ENCODE measurements at places on chromosomes 12 and 14.

- DNase-seq = no peak
Measured at GRCh38 chr12:119208626-119209061, 29.9 kb downstream of the HSPB8 start.

- peak; percentile 97 for DNase-seq
Measured at GRCh38 chr12:56127888-56128669, at the start of gene ESYT1. Gene ESYT1 (plus strand): TSS chr12:56128267. CDS start chr12:56128320, 53 bp downstream.

DNA sequence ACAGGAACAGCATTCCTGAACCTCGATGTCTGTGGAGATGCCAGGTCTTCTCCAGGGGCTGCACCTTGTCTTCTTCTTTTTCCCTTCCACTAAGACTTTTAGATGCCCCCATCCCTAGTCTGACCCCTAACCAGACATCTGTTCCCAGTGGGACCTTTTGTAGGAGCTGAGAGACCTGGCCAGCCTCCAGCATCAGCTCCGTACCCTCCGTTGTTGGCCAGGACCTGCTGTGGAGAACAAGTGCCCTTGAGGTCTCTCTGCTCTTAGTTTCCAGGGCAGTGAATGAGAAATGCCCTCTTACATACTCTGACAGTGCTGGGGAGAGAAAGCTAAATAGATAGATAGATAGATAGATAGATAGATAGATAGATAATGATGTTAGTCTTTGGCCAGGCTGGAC, 16.8 kb upstream of the SDR39U1 start:
- DNase-seq = no peak

- DNase-seq = peak; percentile 6
Measured at GRCh38 chr12:82517027-82517426, 158.7 kb downstream of the METTL25 start.

- no peak for DNase-seq
Measured at GRCh38 chr12:65532162-65532561, 253.7 kb downstream of the MSRB3 start.

DNA sequence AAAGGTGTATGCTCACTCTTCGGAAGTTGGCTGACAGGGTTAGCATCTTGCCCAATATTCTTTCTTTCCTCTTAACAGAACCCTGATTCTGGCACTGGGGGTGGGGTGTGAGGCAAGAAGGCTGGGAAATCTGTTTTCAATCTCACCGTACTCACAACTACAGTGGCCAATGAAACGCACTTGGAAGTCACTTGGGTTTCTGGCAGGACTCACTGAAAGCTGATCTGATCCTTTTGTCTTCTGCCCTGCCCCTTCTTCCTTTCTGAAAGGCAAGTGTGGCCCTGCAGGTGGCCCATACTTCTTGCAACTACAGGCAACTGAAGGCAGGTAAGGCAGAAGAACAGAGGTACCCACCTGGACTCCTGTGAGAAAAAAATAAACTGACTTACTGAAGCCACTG, 106.9 kb downstream of the STXBP6 start:
- no peak for DNase-seq

GRCh38 chr14:104784218-104784568, 11.4 kb downstream of the AKT1 start:
- DNase-seq = no peak

DNA sequence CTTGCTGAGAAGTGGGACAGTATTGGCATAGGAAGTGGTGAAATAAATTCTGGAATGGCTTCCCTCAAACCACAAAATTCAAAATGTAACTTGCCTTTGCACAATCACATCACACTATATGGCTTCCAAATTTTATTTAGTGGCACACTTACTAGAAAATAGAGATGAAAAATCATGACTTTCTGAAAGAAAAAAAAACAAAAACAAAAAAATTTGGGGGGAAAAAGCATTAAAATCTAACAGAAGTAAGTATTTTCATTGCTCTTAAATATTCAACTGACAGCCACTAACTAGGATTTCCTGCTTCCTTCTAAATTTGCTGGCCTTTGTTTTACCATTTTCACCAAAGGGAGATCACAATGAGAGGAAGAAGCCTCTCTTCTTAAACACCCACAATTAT, 23.0 kb downstream of the ATF7 start:
- no peak for DNase-seq

GRCh38 chr12:21797539-21797938, 23.0 kb upstream of the KCNJ8 start:
- DNase-seq = no peak

DNA sequence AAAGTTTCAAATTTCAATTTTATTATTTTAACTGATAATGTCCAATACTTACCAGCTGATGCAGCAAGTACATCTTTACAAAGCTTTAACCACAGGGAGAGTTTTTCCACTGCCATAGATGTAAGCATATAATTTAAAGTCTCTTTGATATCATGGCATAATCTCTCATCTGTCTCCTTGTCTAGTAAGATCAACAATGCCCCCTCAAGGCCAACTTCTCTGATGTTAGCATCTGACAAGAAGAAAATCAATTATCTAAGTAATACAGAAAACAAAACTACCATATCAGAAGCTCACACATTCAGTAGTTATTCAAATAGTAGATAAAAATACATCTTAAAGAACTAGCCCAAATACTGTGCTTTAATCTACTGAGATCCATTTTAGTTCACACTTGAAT, 94.2 kb downstream of the HEATR5A start:
- no peak for DNase-seq

DNA sequence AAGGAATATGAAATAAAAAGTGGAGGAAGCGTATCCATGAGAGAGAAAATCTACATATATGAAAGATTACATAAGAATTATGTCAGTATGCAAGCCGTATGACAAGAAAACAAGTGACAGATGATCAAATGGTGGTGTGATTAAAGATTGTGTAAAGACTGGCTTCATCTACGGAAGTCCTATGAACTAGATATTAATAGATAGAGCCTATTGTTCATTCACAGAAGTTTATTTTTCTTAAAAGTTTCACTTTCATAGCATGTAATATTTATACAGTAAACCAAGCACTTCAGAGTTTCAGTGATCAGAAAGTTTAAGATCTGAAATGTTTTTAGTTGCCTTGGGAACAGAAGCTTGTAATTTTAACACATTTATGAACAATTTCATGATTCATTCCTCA, 84.5 kb downstream of the VRK1 start:
- DNase-seq = no peak

- DNase-seq = no peak
Measured at GRCh38 chr14:96126783-96127271, 77.8 kb upstream of the BDKRB2 start.

DNA sequence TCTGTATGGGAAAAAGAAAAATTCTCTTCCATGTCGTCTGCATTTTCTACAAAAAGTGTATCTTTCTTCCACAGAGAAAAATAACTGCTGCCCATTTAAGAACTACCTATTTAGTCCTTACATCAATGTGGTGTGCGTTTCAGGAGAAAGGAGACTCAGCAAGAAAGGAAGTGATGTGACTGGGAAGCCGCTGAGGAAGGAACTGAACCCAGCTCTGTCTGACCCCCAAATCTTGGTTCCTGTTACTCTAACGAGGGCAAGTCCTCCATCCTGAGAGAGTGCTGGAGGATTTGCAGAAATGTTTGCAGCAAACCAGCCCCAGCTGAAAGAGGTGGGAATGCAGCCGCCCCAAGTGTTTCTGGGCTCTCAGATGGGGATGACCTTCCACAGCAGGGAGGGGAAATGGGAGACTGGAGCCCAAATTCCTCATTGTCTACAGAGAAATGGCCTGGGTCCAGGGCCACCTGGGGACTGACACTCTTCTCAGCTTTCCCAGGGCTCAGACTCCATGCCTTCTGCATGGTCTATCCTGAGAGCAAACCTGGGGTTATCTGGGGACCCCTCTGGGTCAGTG, 6.7 kb upstream of the MLEC start:
- DNase-seq = no peak

DNA sequence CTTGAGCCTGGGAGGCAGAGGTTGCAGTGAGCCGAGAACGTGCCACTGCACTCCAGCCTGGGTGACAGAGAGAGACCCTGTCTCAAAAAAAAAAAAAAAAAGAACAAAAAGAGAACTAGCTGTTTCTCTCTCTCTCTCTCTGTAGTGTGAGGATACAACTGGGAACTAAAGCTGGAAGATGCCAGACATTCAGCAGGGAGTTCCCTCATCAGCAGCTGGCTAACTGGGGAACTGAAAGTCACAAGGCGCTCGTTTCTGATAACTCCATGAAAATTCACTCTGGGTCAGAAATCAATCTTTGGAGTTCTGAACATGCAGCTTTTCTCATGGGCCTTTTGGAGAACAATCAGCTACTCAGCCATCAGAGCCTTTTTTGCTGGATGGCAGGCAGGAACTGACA, 43.5 kb upstream of the MAP1LC3B2 start:
- DNase-seq = no peak

DNA sequence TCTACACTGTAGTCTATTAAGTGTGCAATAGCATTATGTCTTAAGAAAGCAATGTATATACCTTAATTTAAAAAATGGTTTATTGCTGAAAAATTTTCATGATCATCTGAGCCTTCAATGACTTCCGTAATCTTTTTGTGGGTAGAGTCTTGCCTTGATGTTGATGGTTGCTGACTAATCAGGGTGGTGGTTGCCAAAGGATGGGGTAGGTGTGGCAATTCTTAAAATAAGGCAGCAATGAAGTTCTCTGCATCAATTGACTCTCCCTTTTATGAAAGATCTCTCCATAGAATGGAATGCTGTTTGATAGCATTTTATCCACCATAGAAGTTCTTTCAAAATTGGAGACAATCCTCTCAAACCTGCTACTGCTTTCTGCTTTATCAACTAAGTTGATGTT, 41.1 kb downstream of the BBS10 start:
- DNase-seq = no peak

DNA sequence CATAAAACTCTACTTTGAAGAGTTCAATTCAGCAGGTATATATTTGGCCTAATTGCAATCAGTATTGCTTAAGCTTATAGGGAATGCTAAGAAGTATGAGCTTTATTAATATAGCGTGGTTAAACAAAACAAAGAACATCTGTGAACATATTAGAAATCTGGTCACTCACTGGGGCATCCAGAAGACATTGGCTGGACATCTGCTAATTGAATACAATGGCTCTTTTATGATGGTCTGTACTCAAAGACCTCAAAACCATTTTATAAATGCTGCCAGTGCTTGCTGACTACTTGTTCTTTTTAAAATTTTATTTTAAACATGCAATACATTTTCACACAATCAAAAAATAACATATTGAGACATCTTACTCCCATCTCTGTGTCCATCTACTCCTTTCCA, 173.0 kb downstream of the STXBP6 start:
- no peak for DNase-seq

- DNase-seq = no peak
Measured at GRCh38 chr12:115474539-115475353, 790.8 kb upstream of the TBX3 start.

- no peak for DNase-seq
Measured at GRCh38 chr12:30019366-30020140, 235.8 kb upstream of the TMTC1 start.

GRCh38 chr12:63318313-63318712, 167.3 kb upstream of the AVPR1A start:
- DNase-seq = no peak

- no peak for DNase-seq
Measured at GRCh38 chr12:56998316-56998715, 8.0 kb downstream of the ZBTB39 start.

- DNase-seq = no peak
Measured at GRCh38 chr14:65676361-65677014, 264.0 kb downstream of the FUT8 start.

DNA sequence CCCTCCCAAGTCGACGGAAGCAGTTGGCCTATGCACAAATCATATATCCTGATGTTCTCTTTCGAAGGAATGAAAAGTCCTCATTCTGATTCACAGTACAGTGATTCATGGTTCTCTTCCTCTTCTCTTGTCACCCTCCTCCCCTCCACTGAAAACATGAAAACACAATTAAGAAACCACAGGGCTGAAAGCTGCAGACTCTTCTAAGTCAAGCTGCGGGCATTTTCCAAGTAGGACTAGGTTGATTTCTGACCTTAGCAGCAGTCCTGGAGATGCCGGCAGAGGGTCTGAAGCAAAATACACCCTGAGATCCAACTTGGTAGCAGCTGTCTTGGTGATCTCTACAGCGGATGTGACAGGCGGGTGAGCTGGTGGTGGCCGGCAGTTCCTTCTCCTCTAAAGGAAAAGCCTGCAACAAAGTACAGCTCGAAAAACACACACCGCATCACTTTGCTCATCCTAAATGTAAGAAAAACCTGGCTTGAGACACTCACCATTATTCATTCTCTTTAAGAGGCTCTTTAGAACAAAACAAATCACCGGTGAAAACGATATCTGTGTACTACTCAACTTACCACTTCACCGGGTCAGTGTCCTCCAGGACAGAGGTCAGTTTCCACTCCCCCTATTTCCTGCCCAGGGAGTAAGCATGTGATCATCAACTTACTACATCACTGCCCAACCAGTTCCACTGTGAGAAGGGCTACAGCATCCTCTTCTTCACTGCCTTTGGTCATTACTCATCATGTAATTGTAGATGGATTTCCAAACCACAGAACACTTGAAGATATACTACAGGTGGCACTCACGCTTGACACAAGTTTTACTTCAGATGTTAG, 6.0 kb downstream of the TMCC3 start:
- peak; percentile 26 for DNase-seq

All from GM10248 (cell line).